A673 (cell line): ENCODE measurements at places on chromosomes 13 and 19. TPM values are rescaled to one million over a fixed set of nuclear protein-coding genes. Genes with fewer than 3 reads are reported as not detected.
A peak's percentile ranks its signal among the peaks of the same experiment; 100 is the strongest.

DNA sequence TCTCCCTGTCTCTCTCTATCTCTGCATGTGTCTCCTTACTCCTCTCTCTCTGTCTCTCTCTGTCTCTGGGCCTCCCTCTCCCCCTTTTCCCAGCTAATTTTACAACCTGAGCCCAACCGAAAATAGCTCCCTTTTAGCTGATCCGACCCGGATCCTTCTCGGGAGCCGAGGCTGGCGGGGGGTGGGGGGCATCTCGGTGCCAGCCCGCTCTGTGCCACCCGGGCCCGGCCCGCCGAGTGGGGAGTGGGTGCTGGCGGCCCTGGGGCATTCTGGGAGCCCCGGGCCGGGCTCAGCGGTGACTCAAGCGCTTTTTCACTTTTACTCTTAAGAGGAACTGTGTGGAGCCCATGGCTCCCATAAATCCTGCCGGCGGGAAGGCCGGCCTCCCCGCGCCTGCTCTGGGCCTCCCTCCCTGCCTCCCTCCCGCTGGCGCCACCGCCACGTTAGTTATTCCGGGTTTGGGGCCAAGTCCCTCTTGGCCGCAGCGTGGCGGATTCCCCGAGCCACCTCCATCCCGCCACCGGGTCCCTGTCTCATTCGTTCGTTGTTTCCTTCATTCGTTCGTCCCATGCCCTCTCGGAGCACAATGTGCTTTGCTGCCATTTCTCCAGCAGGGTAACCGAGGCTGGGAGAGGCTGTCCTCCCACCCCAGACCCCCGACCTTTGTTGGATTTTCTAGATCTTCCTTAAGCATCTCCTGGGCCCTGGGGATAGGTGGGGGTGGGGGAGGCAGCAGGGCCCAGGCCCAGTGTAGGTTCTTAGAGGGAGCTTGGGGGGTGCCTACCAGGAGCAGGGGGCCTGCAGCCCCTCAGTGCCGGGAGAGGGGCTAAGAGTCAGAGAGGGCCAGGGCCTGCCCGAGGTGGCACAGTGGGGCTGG is 3.2 kb downstream of the NFIC start:
- DNase-seq = peak; percentile 71
- H3K27me3 ChIP-seq = no peaks in the 10 kb centered on the region
- peak overlapping the region; percentile 96 for H3K27ac ChIP-seq
- peak overlapping the region; percentile 78 for H3K4me3 ChIP-seq

Gene CPB2
- total RNA-seq = 5.0 and 5.5 TPM in 2 replicates

DNA sequence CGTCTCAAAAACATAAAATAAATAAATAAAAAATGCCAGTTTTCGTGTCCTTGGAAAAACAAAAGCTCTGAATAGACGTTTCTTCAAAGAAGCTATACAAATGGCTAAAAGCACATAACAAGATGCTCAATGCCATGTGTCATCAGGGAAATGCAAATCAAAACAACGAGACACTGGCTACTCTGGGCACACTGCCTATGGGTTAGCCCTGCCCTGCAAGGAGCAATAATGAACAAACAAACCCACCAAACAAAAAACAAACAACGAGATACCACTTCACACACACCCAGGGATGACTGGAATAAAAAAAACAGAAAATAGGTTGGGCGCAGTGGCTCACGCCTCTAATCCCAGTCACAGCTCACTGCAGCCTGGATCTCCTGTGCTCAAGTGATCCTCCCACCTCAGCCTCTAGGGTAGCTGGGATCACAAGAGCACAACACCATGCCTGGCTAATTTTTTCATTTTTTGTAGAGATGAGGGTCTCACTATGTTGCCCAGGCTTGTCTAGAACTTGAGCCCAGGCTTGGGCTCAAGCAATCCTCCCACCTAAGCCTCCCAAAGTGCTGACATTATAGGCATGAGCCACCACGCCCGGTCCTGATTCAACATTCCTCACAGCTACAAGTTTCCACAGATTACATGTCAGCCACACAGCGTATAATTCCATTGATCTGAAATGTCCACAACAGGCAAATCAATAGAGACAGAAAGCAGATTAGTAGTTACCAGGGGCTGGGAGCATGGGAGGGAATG is 15.5 kb upstream of the ISYNA1 start:
- peaks cover 4% of the 10 kb centered on the region for H3K4me1 ChIP-seq
- H3K27ac ChIP-seq = no peak overlapping the region
- no peaks in the 10 kb centered on the region for H3K27me3 ChIP-seq
- no peak for DNase-seq

GRCh38 chr19:29668746-29669609 is 3.7 kb downstream of the PLEKHF1 start:
- H3K4me1 ChIP-seq = peaks cover 18% of the 10 kb centered on the region
- peaks cover 10% of the 10 kb centered on the region for H3K27me3 ChIP-seq
- no peak overlapping the region for H3K27ac ChIP-seq

DNA sequence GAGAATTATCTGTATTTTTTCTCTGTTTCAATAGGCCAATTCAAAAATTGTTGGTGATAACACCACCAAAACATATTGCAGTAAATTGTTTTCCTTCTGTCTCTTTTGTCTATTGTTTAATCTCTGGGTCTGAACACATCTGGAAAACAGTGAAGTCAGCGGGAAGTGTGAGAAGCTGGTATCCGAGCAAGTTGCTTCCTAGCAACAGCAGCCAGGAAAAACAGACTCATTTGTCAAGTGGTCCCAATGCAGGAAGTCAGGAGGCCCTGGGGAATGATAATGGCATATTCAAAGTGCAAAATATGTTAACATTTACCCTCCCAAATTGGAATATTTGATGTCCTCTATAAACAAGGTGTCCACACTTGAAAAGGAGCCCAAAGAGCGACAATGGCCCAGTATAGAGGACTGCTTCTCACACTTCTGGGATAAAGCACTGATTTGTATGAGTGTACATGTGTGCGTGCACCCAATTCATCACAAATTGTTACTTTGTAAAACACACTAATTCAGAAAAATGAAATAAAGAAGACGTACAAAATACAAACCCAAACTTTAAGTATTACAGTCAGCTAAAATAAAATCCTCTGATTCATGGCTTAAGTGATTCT is 515.0 kb downstream of the TBC1D4 start:
- no peak overlapping the region for H3K27ac ChIP-seq
- H3K4me3 ChIP-seq = no peak overlapping the region
- H3K36me3 ChIP-seq = no peaks in the 10 kb centered on the region
- no peaks in the 10 kb centered on the region for H3K4me1 ChIP-seq

- peak overlapping the region; percentile 91 for H3K27ac ChIP-seq
- H3K4me3 ChIP-seq = no peak overlapping the region
- DNase-seq = no peak
- H3K36me3 ChIP-seq = peaks cover 10% of the 10 kb centered on the region
These were observed 8.1 kb upstream of the ARRDC2 start for GRCh38 chr19:17999684-18000479.

Gene KIR2DL4
- total RNA-seq = not detected in 2 replicates

DNA sequence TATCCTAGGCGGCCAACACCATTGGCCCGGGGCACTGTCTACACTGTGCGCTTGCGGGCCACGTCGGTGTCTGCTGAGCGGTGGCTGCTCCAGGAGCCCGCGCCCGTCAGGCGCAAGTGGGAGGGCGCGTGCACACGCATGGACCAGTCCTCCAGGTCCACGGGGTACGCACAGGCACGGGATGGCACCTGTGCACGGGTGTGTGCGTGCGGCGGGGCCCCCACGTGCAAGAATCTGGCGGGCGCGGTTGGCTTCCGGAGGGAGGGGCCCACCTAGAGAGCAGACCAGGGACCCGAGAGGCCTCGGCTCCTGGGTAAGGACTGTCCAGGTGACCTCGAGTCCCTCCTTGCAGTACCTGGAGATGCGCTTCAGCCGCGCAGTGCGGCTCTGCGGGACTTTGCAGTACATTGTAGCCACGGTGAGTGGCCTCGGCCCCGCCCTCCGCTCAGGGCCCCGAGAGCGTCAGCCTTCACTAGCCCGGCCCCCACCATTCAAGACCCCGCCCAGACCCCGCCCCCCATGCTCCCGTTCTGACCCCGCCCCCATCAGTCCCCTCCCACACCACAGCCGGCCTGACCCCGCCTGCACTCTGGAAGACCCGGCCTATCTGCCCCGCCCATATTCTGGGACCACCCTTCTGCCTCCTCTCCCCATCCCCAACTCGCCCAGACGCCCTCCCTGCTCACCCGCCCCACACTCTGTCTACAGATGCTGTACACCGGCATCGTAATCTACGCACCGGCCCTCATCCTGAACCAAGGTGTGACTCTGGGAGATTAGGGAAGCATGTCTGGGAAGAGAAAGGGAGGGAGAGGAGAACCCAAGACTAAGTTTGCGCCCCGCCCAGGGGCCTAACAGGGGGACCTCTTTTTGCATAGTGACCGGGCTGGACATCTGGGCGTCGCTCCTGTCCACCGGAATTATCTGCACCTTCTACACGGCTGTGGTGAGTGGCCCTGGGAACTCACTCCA is 2.3 kb downstream of the SLC5A5 start:
- peaks cover 5% of the 10 kb centered on the region for H3K4me1 ChIP-seq
- H3K27ac ChIP-seq = no peak overlapping the region
- peak; percentile 75 for DNase-seq
- peak overlapping the region; percentile 31 for H3K4me3 ChIP-seq
- no peaks in the 10 kb centered on the region for H3K36me3 ChIP-seq

DNA sequence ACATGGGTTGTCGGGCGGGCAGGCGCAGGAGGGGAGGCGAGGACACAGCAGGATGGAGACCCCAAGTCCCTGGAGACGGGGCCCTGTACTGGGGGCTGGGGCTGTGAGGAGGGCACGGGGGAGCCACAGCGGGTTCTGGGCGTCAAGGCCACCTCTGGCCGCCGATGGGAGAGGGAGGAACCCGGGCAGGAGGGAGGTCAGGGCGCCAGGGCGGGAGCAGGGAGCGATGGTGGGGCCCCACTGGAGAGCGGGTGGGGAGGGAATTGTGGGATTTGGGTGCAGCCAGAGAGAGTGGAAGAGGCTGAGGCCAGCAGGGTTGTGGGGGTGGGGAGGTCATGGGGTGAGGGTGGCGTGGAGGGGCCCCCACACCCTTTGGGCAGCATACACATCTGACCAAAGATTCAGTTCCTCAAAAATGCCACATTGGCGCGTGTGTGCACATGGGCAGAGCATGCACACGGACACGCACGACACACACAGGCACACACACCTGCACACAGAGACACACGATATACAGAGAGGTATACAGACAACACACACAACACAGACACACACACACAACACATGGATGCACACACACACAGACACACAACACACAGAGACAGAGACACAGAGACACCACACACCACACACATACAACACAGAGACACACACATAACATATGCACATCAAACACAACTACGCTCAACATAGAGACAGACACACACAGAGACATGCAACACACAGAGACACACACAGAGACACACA is 54.9 kb downstream of the AP1M1 start:
- H3K4me1 ChIP-seq = no peaks in the 10 kb centered on the region
- H3K4me3 ChIP-seq = no peak overlapping the region
- no peak for DNase-seq
- no peaks in the 10 kb centered on the region for H3K36me3 ChIP-seq
- H3K27ac ChIP-seq = no peak overlapping the region

DNA sequence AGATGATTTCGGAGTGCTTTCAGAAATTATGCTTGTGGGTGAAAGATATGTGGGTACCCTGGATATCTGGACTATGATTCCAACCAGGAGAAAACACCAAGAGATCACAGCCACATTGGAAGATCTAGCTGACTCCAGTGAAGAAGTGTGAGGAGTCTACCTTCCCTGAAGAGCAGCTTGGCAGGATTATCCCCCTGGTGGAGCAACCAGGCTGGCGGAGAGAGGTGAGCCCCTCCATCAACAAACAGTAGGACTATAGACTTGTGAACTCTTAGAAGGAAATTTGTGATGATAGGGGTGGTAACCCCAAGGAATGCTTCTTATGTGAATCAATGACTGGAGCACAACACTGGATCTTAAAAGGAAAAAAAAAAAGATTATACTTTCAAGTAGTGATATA is 47.8 kb upstream of the DIAPH3 start:
- peaks cover 9% of the 10 kb centered on the region for H3K4me1 ChIP-seq
- no peaks in the 10 kb centered on the region for H3K27me3 ChIP-seq
- DNase-seq = no peak
- no peak overlapping the region for H3K27ac ChIP-seq

Gene TMEM145
- total RNA-seq = 4.9 and 5.7 TPM in 2 replicates

DNA sequence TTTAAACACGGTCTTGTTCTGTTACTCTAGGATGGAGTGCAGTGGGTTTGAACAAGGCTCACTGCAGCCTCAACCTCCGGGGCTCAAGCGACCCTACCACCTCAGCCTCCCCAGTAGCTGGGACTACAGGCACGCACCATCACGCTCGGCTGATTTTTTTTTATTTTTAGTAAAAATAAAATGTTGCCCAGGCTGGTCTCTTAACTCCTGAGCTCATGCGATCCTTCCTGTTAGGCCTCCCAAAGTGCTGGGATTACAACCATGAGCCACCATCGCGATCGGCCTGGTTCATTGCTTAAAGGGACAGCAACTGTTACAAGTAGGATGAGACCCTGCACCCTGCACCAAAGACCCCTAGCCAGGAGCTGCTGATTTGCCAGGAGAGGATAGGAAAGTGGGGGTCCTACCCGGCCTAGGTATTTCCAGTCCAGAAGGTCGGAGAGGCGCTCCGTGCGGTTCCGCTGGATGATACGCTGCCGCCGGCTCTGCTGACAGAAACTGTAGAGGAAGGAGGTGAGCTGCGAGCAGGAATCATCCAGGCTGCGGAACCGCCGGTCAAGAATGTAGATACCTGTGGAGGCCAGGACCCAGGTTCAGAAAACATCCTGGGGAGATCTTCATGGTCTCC is 5.1 kb downstream of the FTL start:
- no peak for DNase-seq
- no peak overlapping the region for H3K27ac ChIP-seq
- H3K27me3 ChIP-seq = no peaks in the 10 kb centered on the region
- peaks cover 36% of the 10 kb centered on the region for H3K36me3 ChIP-seq
- no peak overlapping the region for H3K4me3 ChIP-seq
- H3K4me1 ChIP-seq = peaks cover 29% of the 10 kb centered on the region

- H3K27ac ChIP-seq = no peak overlapping the region
- DNase-seq = no peak
- no peaks in the 10 kb centered on the region for H3K27me3 ChIP-seq
- H3K4me3 ChIP-seq = no peak overlapping the region
These were observed 684.7 kb upstream of the SLITRK5 start for GRCh38 chr13:86986448-86986847.

DNA sequence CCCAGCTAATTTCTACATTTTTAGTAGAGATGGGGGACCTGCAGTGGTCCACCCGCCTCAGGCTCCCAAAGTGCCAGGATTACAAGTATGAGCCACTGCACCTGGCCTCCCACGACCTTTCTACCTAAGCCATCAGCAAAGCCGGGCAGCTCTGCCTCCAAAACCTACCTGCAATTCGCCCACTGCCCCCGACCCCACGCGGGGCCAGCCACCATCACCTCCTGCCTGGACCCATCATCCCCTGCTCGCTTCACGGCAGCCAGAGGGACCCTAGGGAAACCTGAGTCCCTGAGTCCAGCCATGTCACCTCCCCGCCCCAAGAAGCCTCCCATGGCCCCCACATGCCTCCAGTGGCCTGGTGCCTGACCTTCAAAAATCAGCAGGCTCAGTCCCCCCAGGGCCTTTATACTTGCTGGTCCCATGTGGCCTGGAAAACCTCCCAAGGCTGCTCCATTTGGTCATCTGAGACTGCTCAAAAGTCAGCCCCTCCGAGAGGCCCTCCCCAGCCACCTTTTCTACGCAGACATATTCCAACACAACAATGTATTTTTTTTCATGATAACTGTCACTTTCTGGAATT is 12.1 kb downstream of the ERCC2 start:
- no peak overlapping the region for H3K27ac ChIP-seq
- no peaks in the 10 kb centered on the region for H3K4me1 ChIP-seq
- DNase-seq = no peak
- no peak overlapping the region for H3K4me3 ChIP-seq
- peaks cover 44% of the 10 kb centered on the region for H3K36me3 ChIP-seq
